ENCODE measurements at places on chromosomes 6 and 20.

DNA sequence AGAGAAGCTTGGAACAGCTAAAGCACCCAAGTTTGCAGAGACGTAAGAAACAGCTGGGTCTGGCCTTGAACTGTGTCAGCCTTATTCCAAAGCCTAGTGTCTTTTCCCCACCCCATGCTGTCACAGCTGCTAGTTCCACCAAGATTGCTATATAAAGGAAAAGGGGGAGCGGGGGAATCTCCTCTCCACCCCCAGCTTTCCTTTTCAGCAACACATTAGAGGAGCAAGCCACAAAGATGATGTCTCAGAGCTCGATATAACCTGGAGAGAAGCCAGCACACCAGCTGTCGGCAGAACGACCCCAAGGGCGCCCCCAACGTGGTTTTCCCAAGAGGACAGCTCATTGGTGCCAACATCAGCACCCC lies 36.5 kb downstream of the ATP9A start:
- no peak for DNase-seq

GRCh38 chr20:40754339-40754943 lies 65.4 kb upstream of the MAFB start:
- DNase-seq = no peak

- DNase-seq = no peak
Measured at GRCh38 chr6:17859846-17860245, 127.6 kb downstream of the KIF13A start.

- DNase-seq = no peak
Measured at GRCh38 chr6:1657116-1657770, 47.5 kb downstream of the FOXC1 start.
